ENCODE measurements at places on chromosomes 5 and 9.

GRCh38 chr9:137156567-137157375 is 13.1 kb downstream of the LRRC26 start:
- peak; percentile 43 for DNase-seq

GRCh38 chr5:127009784-127010183 is 20.6 kb downstream of the MARCHF3 start:
- DNase-seq = no peak

DNA sequence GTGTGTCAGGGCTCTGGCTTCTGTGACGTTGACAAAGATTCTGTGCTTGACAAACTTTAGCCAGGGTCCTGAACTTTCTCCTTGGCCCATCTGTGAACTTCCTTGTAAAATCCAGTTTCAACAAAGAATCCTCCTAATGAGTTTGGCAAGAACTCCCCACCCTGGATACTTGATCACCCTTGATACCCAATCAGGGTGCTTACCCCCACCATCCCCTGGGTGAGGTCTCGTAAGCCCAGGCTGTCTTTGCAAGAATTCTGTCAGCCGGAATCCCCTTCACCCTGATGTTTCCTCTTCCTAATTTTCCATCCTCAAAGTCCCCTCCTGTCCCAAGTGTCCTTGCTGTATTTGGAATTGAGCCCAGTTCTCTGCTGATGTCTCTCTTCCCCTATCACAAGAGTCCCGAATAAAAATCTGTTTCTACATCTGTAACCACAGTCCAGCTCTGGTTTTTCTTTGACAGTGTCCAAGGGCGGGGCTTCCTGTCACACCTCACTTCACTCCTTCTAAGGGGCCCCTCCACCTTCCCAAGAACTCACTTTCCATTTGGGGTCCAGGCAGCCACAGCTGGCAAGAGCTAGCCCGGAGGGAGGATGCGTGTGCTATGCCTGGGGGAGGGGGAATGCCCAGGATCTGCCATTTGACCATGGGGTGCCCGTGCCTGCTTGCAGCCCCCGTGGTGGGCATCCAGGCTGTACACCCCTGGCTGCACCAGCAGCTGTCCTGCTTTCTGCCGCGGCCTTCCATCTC is 2.7 kb upstream of the CARD19 start:
- no peak for DNase-seq

- DNase-seq = no peak
Measured at GRCh38 chr5:112554101-112554977, 135.3 kb upstream of the EPB41L4A start.

DNA sequence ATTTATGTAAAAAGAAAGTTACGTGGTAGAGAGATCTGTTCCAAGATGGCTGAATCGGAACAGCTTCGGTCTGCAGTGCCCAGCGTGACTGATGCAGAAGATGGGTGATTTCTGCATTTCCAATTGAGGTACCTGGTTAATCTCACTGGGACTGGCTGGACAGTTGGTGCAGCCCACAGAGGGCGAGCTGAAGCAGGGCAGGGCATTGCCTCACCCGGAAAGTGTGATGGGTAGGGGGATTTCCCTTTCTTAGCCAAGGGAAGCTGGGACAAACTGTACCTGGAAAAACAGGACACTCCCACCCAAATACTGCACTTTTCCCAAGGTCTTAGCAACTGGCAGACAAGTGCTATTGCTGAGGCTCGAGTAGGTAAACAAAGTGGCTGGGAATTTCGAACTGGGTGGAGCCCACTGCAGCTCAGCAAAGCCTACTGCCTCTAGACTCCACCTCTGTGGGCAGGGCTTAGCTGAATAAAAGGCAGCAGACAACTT is 13.1 kb upstream of the HSD17B4 start:
- DNase-seq = no peak

DNA sequence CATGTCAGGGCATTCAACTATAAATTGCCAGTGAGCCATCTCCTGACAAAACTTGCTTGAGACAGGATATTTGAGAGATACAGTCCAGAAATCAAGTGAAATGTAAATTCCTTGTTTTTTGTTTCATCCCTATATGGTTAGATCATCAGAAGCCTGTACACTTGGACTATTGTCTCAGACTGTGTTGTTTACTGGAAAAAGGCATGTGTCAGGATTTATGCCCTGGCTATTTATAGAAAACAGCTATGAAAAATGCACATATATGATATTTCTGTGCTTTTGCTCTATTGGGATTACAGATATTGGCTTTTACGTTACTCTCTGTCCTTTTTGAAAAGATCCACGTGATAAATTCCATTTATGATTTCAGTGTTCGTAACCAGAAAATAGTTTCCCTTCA is 44.2 kb downstream of the IL31RA start:
- DNase-seq = no peak

- DNase-seq = no peak
Measured at GRCh38 chr9:95494022-95494415, 22.8 kb downstream of the PTCH1 start.

DNA sequence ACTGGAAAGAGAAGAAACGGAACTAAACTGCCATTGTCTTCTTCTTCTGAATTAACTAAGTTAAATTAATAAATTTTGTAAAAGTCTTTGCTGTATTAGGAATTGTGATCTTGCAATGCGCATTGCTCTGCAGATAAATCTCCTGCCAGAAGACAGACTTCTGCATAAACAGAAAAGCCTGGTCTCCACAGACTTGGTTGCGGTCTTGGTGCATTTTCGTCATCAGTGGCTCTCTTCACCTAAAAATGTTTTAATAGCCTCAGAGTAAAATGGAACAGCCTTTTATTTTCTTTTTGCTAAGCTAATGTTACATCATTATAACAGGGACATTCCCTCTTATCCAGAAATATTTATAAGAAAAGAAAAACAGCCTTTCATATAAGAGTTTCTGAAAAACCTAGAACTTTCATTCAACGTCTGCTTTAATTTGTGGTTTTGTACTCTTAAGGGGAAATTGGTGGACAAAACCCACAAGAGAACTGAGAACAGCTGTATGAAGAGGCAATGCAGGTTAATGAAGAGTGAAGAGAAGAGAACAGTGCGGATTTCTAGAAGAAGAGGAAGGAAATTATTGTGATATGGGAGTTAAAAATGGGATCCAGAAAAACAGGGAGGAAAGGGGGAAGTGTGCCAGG is 10.1 kb downstream of the IFNA5 start:
- no peak for DNase-seq

DNA sequence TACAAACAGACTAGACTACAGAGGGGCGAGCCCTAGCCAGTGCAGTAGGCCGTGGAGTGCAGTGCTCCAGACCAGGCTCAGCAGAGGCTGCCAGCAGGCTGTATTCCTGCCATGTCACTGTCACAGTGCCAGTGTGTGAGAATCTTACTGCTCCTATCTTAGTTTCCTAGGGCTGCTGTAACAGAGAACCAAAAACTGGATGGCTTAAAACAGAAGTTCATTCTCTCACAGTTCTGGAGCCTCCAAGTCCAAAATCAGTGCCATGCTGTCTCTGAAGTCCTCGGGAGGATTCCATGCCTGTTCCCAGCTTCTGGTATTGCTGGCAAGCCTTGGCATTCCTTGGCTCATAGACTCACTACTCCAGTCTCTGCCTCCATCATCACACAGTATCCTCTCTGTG is 75.0 kb upstream of the SAP30L start:
- DNase-seq = no peak

GRCh38 chr5:111043712-111044506 is 27.6 kb upstream of the TSLP start:
- DNase-seq = no peak

DNA sequence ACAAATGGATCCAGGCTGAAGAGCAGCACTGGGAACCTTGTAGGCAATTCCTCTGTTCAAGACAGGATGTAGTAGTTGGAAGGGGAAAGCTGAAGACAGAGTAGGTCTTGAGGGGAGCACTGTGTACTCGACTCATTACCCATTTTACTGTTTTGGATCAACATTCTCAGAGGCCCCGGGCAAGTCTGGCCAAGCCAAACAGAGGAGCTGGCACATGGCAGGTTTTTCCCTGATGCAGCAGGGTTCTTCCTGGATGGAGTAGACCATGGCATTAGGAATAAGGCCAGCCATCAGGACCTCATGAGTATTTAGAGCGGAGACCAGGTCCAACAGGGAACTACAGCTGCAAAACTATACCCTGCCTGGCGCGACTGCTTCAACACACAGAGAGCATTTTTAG is 4.4 kb downstream of the SVEP1 start:
- DNase-seq = no peak

GRCh38 chr5:139787257-139787567 is 8.4 kb upstream of the PSD2 start:
- no peak for DNase-seq

GRCh38 chr9:105842023-105842644 is 147.8 kb downstream of the TMEM38B start:
- DNase-seq = no peak

DNA sequence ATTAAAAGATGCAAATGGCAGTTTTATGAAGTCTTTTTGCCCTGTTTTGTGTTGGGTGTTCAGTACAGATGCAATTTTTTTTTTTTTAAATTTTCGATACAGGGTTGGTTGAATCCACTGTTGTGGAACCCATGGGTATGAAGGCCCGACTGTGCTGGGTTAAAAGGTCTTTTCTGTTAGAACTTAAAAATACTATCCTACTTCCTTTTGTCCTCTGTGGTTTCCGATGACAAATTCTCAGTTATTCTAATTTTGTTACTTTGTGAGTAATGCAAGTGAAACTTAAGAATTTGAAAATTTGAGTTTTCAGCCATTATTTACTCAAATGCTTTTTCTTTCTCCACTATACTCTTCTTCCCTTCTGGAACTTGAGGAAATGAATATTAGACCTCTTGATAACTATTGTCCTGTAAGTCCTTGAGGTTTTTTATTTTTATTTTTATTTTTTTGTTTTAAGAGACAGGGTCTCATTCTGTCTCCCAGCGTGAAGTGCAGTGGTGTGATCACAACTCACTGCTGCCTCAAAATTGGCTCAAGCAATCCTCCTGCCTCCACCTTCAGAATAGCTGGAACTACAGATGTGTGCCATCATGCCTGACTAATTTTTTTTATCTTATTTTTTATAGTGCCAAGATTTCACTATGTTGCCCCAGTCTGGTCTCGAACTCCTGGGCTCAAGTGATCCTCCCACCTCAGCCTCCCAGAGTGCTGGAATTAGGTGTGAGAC is 67.5 kb downstream of the ZCCHC7 start:
- DNase-seq = no peak

GRCh38 chr9:130756455-130757152 is 63.0 kb downstream of the EXOSC2 start:
- DNase-seq = no peak
